ENCODE measurements at places on chromosomes 5 and 9.

GRCh38 chr9:35844628-35845270 lies 15.7 kb downstream of the TMEM8B start:
- no peak for DNase-seq

- DNase-seq, result no peak
These were observed 31.9 kb upstream of the ZNF622 start for GRCh38 chr5:16497546-16497945.

DNA sequence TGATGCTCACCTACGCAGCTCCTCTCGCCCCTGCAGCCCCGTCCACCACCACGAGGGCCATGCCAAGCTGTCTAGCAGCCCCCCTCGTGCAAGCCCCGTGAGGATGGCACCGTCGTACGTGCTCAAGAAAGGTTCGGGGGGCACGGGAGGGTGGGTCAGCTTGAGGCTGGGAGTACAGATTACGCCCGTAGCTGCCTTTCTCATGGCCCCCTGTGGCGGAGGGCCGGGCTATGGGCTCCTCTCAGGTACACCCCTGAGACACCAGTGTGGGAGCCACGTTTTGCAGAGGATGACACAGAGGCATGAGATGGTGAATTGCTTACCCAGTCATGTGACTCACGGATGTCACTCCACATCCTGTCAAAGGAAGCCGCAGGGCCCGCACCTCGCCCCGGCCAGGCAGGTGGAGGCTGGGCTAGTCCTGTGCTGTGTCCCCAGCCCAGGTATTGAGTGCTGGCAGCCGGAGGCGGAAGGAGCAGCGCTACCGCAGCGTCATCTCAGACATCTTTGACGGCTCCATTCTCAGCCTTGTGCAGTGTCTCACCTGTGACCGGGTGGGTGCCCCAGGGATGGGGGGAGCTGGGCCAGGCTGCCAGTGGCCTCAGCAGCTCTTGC lies 33.7 kb downstream of the USP20 start:
- no peak for DNase-seq

DNA sequence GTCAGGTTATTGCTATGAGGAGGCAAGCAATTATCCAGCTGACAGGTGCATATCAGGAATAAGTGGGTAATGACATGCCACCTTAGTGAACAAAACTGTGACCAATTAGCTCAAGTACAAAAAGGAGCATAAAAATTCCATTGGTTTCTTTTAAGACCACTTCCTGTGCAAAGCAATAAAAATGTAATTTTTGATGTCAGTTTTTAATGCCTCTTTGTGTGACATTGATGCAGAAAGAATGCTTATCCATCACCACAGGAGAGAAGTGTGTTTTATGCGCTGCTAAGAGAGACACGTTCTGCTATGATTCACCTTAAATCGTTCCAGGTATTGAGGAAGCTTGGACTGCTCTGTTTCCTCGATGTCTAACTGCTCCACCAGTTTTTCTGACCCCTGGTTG lies 96.7 kb downstream of the MRPS27 start:
- DNase-seq, result no peak

DNA sequence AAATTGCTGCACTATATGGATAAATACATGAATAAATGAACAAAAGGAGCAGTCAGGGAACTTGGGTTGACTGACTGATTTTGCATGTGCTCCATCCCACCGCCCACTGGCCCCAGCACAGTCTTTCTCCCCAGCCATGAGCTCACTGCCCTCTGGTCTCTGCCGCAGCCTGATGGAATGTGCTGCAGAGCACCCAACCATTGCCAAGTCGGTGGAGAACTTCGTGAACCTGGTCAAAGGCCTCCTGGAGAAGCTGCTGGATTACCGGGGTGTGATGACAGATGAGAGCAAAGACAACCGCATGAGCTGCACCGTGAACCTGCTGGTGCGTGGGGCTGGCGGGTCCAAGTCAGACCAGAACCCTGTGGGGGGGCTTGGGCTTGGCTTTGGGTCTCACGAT lies 53.9 kb upstream of the INSYN2B start:
- DNase-seq, result no peak

GRCh38 chr9:34463098-34463900 lies 4.7 kb downstream of the DNAI1 start:
- no peak for DNase-seq

DNA sequence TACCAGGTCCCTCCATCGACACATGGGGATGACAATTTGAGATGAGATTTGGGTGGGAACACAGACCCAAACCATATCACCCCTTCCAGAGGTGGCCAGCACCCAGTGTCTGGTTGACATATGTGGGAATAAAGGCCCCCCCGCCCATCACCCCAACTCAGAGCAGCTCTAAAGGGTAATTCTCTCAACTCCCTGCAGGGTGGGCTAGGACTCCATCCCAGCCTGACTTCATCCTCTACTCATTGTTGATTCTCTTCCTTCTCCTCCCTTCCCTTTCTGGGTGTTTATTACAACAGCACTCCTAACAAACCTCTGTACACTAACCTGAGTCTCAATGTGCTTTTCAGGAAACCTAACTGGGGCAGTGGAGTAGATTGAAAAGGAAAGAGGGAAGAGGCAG lies 339.9 kb downstream of the ACTL7B start:
- no peak for DNase-seq

GRCh38 chr5:91269198-91269597 lies 113.9 kb downstream of the ARRDC3 start:
- DNase-seq, result no peak

DNA sequence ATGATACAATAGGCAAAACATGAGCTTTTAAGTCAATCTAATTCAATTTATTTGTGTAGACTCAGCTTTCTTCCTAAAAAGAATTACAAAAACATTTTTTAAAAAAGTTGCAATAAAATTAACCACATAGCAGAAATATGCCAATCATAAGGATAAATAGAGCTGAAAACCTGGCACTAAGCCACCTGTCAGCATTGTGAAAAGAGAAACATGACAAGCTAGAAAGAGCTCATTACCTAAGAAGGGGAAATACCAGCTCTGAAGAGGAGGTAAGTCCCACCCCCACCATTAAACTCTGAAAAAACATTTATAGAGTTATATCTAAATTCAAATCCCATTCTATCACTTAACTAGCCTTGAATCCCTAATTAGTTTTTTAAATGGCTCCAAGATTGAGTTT lies 372.9 kb downstream of the OSTF1 start:
- DNase-seq, result peak; percentile 6

DNA sequence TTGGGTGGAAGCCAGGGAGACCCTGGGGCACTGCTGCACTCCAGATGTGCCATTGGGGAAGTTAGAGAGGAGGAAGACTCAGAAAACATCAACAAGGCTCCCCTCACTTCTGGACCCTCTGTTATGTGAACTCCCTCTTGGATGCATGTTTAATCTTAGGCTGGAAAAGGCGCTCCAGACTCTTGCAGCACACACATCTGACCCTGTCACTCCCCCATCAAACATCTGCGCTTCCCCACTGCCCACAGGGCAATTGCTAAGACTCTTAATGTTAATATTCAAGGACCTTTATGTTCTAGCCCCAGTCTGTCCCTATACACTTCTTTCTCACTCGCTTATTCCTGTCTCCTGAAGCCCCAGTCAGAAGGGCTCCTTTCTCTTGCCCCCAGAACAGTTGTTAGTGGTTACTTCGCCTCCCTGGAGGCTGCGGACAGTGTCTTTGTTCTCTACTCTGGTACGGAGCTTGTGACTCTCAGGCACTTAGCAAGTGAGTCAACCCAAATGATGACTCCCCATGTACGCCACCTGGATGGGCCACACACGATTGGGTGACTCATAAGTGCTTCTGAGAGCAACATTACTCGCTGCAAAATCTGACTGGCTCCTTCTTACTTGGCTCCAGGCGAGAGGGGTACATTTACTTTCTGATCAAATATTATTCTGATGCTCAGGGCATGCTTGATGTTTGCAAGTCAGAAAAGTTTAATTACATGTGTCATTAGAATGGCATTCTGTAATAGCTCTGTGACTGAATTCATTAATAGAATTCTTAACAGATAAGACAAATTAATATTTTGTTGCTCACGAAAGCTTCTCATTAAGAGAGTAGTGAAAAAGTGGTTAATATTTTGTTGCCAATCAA lies 193.6 kb downstream of the HSPA4 start:
- DNase-seq, result no peak

- DNase-seq, result no peak
These were observed 16.2 kb downstream of the PRKAA1 start for GRCh38 chr5:40781843-40782409.

GRCh38 chr9:124617477-124618141 lies 110.4 kb upstream of the NR5A1 start:
- peak; percentile 64 for DNase-seq

GRCh38 chr5:56480705-56481427 lies 247.7 kb upstream of the ANKRD55 start:
- no peak for DNase-seq

DNA sequence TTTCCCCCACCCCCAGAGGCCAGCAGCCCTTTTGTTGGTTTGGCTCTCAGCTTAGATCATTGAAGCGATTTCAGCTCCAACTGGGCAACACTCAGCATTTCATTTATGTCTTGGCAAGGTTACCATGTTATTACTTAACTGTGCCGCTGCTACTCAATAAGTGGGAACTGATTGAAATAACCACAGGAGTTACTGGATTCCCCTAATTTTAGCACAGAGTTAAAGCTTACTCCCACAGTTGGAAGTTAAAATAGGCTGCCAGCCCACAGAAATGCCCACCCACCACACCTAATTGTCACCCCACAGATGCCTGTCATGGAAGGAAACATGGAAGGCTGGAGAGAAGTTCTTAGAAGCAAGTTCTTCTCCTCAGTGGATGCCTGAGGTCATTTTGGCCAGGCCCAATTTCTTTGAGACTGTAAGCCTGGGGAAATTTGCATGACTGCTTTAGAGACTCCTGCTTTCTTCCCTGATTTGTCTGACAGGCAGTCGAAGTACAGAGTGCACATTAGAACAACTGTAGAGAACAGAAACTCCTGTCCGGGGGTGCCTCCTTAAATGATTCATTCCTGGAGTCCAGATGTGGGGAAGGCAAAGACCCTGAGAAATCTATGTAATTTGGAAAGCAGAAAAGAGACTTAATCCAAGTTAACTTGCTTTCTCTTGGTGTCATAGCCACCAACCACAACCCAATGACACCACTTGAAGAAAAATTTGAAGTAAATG lies 370.0 kb downstream of the ZSWIM6 start:
- no peak for DNase-seq

- DNase-seq, result peak; percentile 32
These were observed 857 bp downstream of the ADAM19 start for GRCh38 chr5:157574456-157575380.

DNA sequence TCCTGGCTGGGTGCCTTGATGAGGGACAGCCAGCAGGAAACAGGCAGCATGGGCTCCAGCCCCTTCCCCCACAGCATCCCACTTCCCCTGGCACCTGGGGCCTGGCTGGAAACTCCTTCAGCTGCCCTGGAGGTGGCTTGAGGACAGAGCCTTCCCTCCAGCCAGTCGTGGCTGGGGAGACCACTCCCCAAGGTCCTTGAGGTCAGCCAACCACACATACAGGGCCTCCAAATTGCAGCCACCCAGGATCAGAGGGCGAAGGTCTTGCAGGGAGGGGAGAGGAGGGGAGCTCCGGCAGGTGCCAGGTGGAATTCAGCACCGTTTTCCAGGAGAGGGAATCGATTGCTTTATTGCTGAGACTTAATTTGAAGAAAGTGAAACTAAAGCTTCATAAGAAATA lies 280.4 kb downstream of the PBX3 start:
- no peak for DNase-seq

DNA sequence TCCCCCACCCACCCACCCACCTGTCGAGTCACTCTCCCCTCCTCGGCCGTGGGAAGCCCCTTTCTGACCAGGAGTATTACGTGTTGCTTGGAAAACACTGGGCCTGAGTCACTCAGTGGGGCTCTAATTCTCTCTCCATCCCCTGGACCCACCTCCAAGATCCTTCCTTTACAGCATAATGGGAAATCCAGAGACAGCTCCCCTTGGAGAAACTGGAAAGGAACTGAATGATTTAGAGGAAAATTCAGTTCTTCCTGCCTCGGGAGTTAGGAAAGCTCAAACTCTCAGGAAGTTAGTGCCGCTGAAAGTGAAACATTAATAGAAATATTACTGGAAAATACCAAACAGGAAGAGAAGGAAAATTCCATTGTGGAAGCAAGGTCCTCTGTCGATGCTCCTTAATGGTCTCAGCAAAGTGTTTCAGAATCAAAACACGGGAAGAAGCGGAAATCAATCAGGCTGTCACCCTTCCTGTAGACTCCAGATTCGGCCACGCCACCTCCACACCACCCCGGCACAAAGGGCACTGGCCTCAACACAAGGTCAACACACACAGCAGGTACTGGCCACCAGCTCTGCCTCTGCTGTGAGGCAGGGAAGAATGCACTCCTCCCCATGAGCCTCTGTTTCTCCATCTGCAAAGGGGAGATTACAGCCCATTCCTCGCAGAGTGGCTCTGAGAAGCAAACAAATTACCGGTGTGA lies 9.6 kb downstream of the SHB start:
- no peak for DNase-seq
